Right ventricle myocardium superior (tissue), 1 donor: ENCODE measurements at places on chromosomes 4 and X. TPM values are rescaled to one million over a fixed set of nuclear protein-coding genes. Genes with fewer than 3 reads are reported as not detected.
A peak's percentile ranks its signal among the peaks of the same experiment; 100 is the strongest.

DNA sequence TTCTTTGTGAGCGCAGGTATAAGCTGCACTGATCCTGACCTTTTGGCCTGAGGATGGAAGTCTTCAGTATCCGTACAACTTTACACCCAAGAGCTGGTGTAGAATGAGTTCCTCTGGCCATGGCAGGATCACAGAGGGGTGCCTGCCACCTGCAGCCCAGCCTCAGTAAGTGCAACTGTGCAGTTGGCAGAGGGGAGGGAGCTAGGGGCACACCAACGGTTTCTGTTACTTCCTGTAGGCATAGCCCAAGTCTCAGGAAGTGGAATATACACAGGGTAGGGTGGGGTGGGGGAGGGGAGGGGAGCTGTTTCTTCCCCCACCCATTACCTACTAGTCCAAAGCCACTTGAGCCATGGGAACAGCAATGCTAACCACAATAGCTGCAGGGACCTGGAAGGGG, 85.4 kb upstream of the GBA3 start:
- DNase-seq: peak; percentile 50

GRCh38 chr4:56728512-56728911, 47.4 kb upstream of the HOPX start:
- peak; percentile 60 for DNase-seq

PPP4R3C gene
- not detected for total RNA-seq

GRCh38 chrX:50402886-50403285, 67.7 kb downstream of the DGKK start:
- DNase-seq: no peak

DNA sequence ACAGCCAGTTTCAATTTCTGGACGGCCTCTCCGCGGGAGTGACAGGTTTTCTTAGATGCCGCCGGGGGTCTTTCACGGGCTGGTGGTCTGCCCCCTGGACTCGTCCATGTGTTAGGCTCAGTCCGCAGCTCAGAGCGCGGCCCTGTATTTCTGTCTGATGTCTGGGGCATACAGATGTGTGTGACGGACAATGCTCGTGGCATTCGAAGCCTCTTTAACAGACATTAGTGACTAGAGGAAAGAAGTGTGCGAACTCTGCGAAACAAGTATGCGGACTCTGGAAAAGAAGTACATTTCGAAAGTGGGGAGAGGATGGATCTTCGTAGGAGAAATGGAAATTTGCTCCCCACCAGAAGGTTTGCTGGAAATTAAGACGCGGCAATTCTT, 793 bp upstream of the DCUN1D4 start:
- peak; percentile 48 for DNase-seq

- no peak for DNase-seq
Observed at GRCh38 chr4:34615315-34615714, 1629.0 kb downstream of the ARAP2 start.

GRCh38 chrX:97401586-97402136, 518.0 kb downstream of the RPA4 start:
- DNase-seq: no peak

DNA sequence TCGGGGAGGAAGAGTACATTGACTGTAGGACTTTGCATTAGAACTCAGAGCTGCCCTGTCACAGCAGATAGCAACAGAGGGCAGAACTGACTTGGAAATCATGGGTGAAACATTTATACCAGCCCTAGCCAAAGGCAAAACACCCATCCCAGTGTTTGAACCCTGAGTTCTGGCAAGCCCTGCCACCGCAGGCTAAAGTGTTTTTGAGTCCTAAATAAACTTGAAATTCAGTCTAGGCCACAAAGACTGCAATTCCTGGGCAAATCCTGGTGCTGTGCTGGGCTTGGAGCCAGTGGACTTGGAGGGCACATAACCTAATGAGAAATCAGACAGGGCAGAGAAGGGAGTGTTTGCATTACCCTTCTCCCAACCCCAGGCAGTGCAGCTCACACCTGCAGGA, 1015.7 kb downstream of the FSTL5 start:
- DNase-seq: no peak

DNA sequence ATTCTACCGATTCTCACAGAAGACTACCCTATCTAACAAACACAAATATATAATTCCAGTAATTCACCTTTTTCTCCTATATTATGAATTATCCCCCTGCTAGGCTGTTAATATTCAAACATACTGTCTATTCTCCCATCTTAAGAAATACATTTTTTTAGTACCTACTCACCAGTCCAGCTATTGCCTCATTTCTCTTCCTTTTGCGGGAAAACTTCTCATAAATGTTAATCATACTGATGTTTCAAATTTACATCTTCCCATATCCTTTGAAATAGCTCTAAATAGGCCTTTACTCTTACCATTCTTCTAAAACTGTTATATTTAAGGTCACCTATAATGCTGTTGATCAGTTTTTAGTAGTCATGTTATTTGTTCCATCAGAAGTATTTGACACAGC, 759.1 kb upstream of the SLIT2 start:
- DNase-seq: no peak

DNA sequence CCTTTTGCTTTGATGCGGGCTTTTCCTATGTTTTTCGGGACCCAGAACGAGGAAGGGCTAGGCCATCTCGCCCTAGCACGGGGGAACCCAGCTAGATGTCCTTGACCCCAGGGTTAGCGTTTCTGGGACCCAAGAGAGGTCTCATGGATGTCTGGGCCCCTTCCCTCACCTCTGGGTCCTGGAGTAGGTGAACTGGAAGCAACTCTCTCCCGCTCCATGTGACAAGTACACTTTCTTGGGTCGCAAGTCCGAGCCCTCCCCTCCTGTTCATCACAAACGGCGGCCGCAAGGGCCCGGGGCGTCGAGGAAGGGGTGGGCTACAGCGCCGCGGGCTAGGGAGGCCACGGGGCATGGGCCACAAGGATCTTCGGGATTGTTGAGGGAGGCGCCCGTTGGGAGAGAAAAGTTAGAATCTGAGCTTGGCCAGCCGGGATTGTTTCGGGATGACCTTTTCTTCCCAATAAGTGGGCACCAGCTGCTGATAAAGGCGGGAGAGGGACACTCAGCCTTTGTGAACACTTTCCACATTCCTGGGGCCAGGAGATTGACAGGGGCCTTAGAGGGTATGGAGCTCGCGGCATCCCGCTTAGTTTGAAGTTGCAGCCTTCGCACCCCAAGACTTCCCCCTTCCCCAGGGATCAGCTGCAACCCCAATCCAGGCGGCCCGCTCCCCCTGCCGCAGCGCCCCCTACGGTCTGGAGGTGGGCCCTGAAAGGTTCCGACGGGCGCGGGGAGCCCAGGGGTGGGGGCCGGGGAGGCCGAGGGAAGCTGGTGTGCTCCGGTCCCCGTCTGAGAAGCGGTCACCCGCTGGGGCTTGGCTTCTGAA, 136.9 kb upstream of the ZIC3 start:
- DNase-seq: no peak

- no peak for DNase-seq
Observed at GRCh38 chr4:151933122-151933827, 172.5 kb upstream of the GATB start.

DNA sequence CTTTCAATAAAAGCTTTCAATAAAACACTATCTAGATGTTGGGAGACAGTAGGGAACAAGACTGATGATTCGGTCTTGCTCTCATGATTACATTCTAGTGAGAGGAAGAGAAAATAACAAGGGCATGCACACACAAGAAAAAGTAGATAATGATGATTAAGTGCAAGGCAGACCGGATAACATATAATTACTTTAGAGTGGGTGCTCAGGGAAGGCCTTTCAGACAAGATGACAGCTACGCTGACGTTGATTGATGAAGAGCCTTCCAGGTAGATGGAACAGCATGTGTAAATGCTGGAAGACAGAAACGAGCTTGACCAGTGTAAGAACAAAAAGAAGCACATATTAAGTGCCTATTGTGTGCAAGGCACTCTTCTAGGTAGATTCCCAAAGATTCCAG, 43.4 kb downstream of the TXK start:
- no peak for DNase-seq

GRCh38 chrX:21966866-21967265, 26.4 kb downstream of the SMS start:
- no peak for DNase-seq

GRCh38 chr4:83922402-83922801, 386.5 kb downstream of the GPAT3 start:
- DNase-seq: no peak

- no peak for DNase-seq
Observed at GRCh38 chr4:138114434-138114833, 127.7 kb downstream of the SLC7A11 start.

ADAM29 gene
- total RNA-seq: not detected

GRCh38 chr4:30866907-30867306, 146.7 kb downstream of the PCDH7 start:
- DNase-seq: no peak

DNA sequence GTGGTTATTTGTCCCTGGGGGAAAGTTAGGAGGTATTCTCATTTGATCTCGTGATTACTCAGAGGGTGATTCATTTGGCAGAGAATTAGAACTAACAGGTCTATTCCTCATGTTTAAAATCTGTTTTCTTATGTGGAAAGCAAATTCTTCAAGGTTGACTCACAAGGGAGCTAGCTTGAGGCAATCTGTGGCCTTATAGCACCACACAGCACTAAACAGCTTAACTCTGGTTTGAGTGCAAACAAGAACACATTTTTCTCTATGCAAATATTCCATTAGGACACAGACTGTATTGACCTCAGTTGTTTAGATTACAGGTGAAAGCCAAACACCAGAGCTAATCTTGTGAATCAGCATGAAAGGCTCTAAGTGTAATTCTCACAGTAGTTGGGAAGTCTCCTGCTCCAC, 694.4 kb upstream of the POU3F4 start:
- no peak for DNase-seq

NOX1 gene
- not detected for total RNA-seq

PLP2 gene
- total RNA-seq: 50.1 TPM

SSX3 gene
- not detected for total RNA-seq

- peak; percentile 31 for DNase-seq
Observed at GRCh38 chr4:8355864-8356565, 84.5 kb downstream of the ACOX3 start.
